Ascending aorta (tissue), 2 donors: ENCODE measurements at places on chromosomes 13 and 19.

- no peak for DNase-seq
Measured at GRCh38 chr13:114286808-114287207, 5.4 kb downstream of the UPF3A start.

GRCh38 chr13:105552078-105552477 lies 983.4 kb downstream of the EFNB2 start:
- no peak for DNase-seq

GRCh38 chr13:30371649-30372265 lies 50.5 kb upstream of the UBE2L5 start:
- no peak for DNase-seq

- no peak for DNase-seq
Measured at GRCh38 chr13:34076319-34076718, 258.4 kb downstream of the RFC3 start.

DNA sequence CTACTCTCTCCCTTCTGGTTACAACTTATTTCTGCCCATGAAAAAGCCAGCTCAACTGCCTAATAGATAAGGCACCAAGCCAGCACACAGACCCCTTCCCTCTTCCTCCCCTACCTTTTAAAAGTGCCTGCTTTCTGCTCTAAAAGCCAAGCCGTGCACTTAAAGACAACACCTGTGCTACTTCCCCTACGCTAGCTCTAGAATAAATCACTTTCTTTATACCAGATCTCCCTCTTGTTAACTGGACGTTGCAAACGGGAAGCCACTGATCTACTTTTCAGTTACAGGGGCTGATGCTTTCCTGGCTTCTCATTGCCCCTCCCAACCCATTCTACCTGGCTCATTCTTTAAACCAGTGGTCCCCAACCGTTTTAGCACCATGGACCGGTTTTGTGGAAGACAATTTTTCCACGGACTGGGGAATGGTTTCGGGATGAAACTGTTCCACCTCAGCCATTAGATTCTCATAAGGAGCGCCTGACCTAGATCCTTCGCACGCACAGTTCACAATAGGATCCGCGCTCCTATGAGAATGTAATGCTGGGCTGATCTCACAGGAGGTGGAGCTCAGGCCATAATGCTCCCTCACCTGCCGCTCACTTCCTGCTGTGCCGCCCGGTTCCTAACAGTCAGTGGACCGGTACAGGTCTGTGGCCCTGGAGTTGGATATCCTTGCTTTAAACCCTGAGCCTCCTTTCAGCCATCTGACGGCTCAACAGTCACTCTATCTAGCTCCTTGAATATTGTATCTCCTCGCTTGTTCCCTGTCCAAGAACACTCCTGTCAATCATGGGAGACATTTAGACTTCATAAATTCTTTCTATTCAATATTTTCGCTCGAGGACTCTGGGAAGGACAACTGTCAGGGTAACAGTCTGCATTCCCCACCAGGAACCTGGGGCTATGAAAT lies 841 bp upstream of the ZNF223 start:
- no peak for DNase-seq

- no peak for DNase-seq
Measured at GRCh38 chr19:43476606-43477005, 11.2 kb upstream of the LYPD3 start.

DNA sequence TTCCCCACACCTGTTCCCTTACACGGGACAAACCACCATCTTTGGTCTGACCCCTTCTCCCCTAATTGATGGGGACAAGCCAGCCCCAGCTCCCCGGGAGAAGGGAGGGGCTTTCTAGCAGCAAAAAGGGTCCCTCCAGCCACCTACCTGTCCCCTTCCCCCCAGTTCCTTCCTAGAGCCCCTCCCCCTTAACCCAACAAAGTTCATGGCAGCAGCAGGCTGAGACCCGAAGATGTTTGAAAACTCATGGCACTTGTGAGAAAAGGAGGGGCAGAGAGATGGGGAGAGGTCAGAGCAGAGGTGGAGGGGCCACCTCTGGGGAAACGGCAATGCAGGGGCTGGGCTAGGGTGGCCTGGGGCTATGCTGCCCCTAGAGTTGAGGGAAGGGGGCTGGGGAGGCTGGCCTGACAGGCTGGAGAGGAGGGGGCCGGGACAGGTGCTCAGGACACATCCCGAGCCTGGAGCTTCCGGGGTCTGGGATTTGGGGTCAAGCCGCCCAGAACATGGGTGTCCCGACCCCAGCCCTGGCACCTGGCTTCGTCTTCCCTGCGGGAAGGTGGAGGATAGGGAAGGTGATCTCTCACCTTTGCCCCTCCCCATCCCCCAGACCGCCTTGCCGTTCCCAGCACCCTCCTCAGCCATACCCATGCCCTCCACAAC lies 12.5 kb upstream of the ASF1B start:
- DNase-seq, result no peak

GRCh38 chr19:42422901-42423461 lies 4.2 kb downstream of the LIPE start:
- DNase-seq, result no peak

- DNase-seq, result no peak
Measured at GRCh38 chr19:34120846-34121639, 51.3 kb upstream of the LSM14A start.

- DNase-seq, result peak; percentile 87
Measured at GRCh38 chr19:42284066-42284501, 15.0 kb downstream of the CIC start.

- peak; percentile 75 for DNase-seq
Measured at GRCh38 chr13:98565726-98566565, 11.0 kb downstream of the STK24 start.

- DNase-seq, result no peak
Measured at GRCh38 chr19:7968796-7969554, 25.5 kb upstream of the TIMM44 start.

DNA sequence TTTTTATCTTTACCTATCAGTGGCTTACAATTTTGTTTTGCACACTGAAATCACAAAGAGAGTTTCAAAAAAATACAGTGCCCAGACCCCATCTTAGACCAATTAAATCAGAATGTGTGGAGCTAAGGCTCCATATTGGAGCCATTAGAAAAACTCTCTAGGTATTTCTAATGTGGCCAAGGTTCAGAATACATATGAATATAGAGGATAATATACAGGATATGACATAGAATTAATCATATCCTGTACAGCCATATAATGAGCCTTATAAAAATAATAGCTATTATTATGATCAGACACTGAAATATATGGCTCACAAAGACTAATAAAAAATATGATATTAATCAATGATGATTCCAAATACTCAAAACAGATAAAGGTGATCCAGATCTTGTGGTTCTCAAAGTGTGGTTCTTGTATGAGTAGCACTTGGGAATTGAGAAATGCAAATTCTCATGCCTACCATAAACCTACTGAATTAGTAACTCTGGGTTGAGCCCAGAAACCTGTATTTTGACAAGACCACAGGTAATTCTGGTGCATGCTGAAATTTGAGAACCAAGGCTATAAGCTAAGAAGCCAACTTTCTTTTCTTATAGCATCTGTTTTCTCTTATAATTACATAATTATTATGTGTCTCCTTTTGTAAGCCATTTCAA lies 408.0 kb downstream of the DIAPH3 start:
- DNase-seq, result no peak

DNA sequence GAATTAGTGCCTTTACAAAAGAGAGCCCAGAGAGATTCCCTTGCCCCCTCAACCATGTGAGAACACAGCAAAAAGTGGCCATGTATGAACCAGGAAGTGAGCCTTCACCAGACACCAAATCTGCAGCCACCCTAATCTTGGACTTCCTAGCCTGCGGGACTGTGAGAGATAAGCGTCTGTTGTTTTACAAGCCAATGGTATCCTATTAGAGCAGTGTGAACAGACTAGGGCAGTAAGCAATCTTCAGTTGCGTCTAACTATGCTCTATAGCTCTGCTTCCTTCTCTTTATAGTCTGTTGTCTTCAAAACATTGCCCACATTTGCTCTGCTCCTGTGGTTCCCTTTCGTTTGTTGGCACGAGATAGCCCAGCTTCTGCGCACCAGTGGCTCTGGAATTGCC lies 109.5 kb upstream of the FNDC3A start:
- no peak for DNase-seq

DNA sequence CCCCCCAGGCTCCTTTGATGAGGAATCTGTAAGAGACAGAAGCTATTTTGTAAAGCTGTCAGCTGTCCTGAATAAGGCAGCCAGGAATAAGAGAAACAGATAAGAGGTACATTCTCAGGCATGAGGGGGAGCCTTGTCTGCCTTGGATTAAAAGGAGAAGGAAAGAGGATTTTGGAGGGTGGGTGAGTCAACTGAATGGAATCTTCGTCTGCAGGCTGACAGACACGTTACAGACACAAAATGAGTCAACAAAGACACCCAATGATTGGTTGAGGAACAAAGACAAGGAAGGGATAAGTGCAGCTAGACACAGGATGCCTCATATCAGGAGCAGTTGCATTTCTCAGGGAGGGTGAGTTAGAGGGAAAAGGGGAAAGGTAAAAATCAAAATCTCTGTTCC lies 162.5 kb downstream of the OLFM4 start:
- DNase-seq, result no peak

DNA sequence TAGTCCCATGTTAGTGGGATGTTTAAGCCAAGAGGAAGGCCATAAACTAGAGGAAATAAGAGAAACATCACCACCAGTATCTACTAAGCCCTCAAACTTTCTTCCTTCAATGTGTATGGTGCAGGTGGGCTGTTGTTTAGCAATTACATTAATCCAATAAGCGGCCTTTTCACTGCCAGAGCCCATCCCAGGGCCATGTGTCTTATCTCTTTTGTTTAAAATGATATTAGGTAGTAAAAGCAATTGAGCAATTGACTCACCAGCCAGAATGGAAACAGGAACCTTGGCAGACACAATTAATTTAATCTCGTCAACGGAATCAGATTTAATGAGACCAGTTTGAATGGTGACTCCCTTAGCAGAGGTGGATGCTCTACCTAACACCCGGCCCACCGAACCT lies 1503.5 kb downstream of the UQCRFS1 start:
- DNase-seq, result no peak

DNA sequence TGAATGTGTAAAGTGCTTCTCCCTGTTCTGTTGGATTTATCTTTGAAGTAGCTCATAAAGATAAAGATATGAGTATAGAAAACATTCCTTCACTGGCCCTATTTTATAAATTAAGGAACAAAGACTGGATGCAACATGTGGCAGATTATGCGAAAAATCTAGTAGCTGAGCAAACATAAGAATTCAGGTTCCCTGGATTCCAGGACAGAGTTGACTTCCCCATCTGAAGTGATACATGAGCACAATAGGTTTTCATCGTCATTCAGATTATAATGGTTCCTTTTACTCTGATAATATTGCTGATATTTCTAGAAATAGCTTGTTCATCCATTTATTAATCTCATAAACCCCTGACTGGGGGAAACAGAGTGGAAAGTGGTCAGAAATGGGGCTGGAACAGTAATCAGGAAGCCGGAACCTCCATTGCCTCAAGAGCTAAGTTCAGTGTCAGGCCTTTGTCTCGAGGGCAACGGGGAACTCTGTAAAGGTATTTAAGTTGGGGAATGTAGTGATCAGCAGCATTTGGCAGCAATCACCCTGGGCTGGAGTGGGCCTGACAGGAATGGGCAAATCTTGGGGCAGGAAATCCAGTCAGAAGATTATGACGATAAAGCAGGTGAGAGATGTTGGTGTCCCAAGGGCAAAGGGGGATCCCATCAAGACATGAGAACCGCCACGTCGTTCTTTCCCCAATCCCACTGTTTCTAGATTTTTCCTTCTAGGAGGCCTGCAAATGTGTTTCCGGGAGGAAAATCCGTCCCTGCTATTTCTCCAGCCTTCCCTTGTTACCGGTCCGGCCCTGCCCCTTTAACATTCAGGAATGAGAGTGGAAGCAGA lies 232.5 kb upstream of the SERP2 start:
- no peak for DNase-seq

DNA sequence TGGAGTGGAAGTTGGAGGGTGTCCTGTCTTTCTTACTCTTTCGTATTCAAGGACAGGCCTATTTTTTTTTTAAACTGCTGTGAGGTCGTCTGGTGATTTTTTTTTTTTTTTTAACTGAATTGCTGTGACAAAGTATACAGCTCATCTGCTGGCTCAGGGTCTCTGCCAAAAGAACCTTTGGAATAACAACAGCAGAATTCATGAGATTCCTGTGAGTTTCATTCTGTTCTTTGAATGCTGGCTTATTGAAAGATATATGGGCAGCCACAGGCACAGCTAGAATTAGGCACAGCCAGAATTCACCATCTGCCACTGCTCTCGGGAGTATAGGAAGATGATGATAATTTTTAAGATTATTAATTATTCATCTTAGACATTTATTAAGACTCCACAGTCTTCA lies 21.4 kb upstream of the FRY start:
- DNase-seq, result no peak

GRCh38 chr19:33465371-33465770 lies 56.2 kb downstream of the PEPD start:
- peak; percentile 34 for DNase-seq

DNA sequence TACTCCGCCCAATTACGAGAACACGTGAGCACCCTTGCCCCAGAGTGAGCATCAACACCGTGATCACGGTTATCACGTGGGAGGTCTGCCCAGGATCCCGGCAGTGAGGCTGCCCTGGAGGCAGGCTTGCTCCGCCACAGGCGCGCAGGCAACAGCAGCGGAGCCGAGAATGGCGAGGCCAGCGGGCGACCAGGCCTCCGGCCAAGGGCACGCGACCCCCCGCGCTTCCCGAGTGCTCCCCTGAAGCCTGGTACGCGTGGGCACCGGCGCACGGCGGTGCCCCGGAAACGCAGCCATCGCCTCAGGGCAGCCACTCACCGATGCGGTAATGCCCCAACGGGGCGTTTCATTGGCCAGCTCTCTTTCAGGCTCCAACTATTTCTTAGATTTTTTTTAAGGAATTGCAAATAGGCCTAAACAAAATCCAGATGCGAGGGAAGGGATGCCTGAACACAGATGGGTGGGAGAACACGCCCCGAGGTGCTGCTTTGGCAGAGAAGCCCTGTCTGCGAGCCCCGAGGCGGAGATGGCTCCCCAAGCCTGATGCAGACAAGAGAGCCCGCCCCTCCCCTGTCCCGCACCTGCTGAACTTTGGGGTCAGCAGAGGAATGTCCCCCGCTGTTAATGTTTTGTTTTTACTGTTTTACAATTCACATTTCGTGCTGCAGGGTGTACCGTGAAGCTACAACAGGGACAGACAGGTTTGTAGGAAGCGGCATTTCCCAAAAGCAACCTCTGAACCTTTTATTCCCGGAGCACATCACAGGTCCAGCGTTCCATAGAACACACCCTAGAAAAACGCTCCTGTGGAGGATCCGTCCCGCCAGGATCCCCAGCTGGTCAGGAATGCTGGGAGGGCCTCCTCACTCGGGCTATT lies 132.7 kb downstream of the ZDHHC20 start:
- DNase-seq, result no peak

DNA sequence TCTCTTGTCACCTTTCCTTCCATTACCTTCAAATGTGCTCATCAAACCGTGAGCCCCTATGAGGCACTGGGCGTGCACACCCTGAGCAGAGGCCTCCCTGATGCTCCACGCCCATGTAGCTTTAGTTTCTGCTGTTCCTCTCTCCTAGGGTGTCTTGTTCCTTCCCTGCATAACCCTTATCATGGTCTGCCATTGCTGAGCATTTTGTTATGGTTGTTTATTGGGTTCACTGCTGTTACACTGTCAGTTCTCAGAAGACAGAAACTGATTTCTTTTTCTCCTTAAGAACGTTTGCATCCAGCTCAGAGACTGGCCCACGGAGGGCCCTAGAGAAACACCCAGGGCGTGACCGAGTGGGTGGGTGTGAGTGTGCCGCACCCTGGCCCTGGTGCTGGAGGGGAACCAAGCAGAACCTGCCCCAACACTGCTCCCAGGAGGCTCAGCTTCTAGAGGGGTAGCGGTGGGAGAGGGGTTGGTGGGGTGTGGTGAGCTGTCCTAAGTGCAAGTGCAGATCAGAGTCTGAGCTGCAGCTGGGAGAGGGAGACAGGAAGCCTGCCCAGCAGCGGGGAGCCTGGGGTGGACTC lies 61.4 kb upstream of the URI1 start:
- DNase-seq, result no peak

- DNase-seq, result no peak
Measured at GRCh38 chr13:79898202-79898826, 417.4 kb downstream of the NDFIP2 start.
